Cortex of kidney (tissue), 1 donor: ENCODE measurements at places on chromosomes 2 and 18.

DNA sequence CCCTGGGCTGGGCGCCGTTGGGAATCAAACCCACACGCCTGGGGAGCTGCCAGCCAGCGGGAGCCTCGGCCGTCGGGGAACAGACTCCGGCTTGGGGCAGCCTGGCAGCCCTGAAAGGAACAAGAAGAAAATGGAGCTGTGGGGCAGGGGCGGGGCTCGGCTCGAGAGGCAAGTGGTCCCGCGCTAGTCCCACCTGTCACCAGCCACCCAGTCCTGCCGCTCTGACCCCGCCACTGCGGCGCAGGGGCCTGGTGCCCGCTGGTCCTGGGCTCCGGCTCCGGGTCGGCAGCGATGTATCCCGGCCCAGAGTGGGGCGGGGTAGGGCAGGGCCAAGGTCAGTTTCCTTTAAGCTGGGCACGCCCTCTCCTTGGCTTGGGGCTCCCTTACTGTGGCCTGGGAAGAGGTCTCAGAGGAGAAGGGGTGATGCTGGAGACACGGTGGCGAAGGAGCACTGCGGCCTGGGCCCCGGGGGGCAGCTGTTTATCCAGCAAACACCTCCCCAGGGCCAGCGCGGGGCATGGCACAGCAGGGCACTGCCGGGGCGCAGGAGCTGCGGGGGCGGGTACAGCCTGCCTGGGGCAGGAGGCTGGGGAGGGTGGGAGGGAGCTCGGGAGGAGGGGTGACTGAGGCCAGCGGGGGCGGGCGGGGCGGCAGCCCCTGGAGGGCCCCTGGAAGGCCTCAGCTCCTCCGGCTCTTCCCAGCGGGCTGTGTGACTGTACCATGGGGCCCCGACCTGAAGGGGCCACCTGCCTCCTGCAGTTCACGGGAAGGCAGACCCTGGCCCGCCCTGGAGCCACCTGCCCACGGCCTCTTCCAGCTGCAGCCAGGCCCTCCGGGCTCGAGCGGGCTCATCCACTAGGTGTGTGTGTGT is 15.6 kb downstream of the ODC1 start:
- DNase-seq: no peak

DNA sequence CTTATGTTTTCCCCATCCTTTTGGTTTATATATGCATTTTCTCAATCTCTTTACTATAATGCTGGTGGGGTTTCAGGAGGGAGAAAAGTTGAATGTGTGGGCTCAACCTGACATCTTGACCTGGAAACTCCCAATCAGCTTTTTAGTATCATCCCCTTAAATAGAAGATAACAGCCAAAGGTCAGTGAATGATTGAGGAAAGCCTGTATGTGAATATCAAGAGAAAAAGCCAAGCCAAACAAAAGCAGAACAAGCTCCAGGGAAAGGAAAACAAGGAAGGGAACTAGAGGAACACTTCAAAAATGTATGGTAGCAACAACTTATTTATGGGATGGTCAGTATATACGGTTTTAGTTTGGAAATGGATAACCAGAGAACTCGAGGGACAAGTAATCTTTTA is 28.3 kb upstream of the ATOH8 start:
- DNase-seq: no peak

GRCh38 chr2:182220335-182220734 is 206.5 kb downstream of the PDE1A start:
- no peak for DNase-seq

GRCh38 chr2:200376513-200377354 is 70.2 kb downstream of the SPATS2L start:
- no peak for DNase-seq

GRCh38 chr2:227785293-227785692 is 28.3 kb upstream of the CCL20 start:
- no peak for DNase-seq

DNA sequence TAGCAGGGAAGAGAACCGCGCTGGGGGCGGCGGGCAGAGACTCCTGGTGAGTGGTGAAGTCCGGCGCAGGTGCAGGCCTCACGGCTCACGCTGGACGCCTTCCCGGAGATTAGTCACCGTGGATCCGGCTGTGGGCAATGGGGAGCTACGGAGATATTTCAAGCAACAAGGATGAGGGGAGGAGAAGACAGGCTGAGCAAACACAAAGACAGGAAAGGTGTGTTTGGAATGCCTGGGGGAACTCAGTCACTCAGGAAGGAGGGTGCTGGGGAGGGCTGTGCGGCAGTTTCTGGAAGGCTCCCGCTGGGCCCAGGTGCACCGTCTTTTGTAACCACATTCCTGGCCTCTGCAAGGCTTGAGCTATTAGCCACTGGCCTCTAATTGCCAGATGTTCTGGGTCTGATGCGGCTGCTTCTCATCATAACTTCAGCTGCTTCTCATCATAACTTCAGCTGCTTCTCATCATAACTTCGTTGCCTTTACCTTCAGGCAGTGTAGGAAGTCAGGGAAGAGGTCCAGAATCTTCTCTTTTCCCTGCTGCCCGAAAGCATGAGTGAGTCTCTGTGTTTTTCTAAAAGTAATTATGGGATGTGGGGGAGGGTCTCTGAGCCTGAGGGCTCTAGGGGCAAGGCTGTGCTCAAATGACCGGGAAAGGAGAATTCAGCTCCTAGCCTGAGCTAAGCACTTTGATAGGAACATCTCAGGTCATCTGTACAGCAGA is 118.9 kb downstream of the PXDN start:
- DNase-seq: no peak

GRCh38 chr2:11744631-11745394 is 1.6 kb upstream of the LPIN1 start:
- DNase-seq: no peak

DNA sequence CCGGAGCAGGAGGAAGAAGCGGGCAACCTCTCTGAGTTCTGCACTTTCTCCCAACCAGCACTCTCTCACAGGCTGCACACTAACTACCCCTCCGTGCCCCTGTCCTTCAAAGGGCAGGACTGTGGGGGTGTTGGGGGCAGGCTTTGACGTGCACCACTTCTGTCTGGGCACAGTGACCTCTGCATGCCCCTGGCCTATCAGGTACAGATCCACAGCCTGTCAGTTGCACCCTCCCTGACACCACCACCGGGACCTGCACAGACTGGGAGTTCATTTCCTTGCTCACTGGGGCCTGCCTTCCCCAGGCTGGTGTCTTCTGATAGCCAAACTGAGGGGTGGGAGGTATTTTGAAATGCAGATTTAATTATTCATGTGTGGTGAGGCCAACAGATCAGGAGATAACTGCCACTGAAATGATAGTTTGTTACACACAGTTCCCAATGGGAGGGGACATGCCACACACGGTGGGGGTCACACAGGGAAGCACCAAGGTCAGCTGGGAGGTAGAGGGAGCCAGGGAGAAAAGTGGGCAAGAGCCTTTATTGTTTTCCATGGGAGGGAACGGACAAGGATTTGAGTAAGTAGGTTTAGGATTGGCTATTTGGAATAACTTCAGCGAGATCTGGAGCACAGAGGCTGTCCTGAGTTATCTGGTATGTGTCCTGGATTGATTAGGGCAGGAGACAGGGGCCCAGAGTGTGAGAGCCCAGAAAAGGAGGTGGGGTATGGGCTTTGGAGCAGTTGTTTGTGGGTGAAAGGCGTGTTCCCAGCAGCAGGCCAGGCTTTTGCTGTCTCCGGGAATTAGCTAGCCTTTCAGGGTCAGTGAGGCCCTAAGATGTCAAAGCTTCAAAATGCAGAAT is 251.6 kb downstream of the AFF3 start:
- DNase-seq: no peak

DNA sequence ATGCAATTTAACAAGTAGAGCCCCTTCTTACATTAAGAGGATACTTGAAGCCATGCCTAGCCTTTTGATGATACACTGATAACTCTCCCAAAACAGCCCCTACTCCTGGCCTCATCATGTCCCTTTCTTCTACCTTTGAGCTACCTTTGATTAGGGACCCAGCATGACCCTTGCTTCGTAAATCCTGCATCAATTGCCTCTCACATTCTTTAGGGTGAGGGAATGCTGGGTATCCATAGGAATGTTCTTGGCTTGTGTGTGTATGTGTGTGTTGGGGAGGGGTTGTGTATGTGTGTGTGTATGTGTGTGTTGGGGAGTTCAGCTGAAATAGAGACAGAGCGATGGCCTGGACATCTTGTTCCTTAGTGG is 5.3 kb upstream of the KRCC1 start:
- no peak for DNase-seq
